ENCODE measurements at places on chromosomes 7 and 10. TPM values are rescaled to one million over a fixed set of nuclear protein-coding genes. Genes with fewer than 3 reads are reported as not detected.

The ADRA2A gene
- not detected for total RNA-seq

- peak; percentile 43 for DNase-seq
These were observed at the start of gene THSD7A for GRCh38 chr7:11831736-11832495. Gene THSD7A (minus strand): TSS chr7:11832198. CDS start chr7:11831946, 252 bp downstream.

The ZFYVE27 gene
- total RNA-seq = 36.9 TPM

GRCh38 chr10:82319074-82319473, 444.1 kb downstream of the NRG3 start:
- DNase-seq = no peak

The FBXW4 gene
- total RNA-seq = 58.9 TPM

Data from activated naive CD8-positive, alpha-beta T cell treated with anti-CD3 and anti-CD28 coated beads, Interleukin-2, amount 10 ng/mL, durations not matched to agents 7 days and 5 days (primary cell).